ENCODE measurements at places on chromosomes 1 and 21.

DNA sequence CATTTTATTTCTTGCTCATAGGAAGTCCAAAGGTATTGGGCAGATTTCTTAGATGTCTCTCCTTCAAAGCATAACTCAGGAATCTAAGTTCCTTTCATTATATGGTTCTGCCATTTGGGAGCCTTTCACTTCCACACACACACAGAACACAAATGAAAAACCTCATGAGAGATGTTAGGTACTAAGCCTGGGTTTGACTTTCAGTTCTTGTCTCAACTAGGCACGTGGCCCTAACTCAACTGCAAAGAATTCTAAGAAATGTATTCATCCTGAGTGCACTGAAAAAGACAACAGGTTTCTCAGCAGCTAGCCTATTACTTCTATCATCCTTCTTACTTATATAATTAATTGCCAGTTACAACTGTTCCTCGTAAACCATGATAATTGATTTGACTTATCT, 190.0 kb upstream of the SAMSN1 start:
- peak; percentile 7 for DNase-seq

DNA sequence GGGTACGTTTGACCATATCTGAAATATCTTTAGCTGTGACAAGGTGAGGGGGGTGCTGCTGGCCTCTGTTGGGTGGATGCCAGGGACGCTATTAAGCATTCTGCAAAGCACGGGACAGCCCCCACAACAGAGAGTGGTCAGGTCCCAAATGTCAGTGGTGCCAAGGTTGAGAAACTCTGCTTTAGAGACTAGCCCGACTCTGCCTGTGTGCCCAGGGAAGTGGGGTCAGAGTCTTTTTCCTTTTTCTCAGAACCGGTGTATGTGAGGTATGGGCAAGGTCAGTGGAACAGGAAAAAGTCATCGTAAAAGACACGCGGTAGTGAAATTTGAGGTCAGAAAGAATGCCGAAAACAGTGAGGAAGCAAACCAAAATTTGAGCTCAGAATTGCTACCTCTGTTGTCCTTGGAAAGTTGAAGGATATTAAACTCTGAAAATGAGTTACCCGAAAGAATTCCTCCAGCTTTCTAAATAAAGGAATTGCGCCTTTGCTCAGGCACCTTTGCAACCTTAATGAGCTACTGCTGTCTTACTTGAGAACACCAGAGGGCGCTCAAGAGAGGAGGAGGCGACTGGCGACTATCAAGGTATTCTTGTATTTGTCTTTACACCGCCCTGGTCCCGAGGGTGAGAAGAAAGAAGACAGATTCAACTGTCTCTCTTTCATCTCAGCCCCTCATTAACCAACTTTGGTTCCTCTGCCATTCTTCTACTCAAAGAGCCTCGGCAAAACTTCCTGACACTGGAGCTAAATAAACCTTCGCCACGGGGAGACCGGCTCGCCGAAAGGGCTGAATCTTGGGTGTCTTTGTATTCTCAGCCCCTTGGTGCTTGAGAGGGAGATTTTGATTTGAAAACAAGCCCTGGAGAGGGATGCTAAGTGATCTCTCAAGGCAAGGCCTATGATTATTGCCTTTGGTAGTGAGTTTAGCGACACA, 85.4 kb upstream of the OLIG2 start:
- peak; percentile 80 for DNase-seq

- no peak for DNase-seq
These were observed 65.7 kb upstream of the MORC3 start for GRCh38 chr21:36254106-36254941.

- DNase-seq = no peak
These were observed 51.1 kb downstream of the GLIS1 start for GRCh38 chr1:53687901-53688300.

DNA sequence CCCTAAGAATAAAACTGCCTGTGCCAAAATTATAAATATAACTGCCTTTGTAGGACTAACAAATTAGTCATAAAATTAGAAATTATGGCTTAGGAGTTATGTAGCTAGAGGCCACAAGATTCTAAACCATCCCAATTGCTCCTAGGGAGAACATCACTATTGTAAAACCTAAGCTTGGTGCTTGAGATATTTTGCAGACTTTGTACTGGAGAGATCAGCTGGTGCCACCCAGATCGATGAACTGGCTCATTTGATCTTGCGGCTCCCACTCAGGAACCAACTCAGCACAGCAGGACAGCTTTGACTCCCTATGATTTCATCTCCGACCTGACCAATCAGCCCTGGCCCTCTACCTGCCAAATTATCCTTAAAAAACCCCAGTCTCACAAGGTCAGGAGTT, 30.6 kb downstream of the HHAT start:
- no peak for DNase-seq

- DNase-seq = no peak
These were observed 474.6 kb downstream of the MATN1 start for GRCh38 chr1:30248774-30249173.

DNA sequence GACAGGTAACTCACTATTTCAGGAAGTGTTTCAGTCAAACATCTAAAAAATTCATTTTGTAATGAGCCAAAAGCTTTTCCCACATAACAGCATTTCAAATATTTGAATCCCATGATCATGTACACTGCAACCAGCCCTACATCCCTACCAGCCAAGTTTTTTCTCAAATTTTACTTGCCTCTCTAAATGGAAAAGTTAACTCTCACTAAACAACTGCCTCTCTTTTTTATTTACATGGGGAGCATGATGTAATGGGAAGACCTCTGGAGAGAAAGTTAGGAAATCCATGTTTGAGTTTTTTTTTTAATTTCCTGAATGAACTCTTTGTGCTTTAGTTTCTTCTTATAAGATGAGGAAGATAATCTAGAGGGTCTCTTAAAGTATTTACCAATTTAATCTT, 70.5 kb downstream of the TTLL7 start:
- DNase-seq = no peak

DNA sequence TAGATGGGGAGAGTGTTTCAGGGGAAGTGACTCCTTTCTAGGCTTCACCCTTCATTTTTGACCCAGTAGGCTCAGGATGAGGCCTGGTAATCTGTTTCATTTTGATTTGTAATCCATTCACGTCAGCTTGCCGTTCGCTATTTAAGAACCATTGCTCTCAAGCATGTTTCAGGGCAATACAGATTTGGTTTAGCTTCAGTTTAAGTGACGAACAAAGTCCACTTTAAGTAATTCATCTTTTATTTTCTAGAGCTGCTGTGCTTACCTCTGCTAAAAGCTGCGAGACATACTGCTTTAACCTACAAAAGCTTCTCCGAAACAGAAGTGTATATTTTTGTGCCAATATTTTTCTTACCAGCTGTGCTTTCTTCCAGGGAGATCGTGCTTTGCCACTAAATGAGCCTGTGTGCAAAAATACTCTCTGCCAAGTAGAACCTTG, 8.9 kb upstream of the FMO3 start:
- DNase-seq = no peak

DNA sequence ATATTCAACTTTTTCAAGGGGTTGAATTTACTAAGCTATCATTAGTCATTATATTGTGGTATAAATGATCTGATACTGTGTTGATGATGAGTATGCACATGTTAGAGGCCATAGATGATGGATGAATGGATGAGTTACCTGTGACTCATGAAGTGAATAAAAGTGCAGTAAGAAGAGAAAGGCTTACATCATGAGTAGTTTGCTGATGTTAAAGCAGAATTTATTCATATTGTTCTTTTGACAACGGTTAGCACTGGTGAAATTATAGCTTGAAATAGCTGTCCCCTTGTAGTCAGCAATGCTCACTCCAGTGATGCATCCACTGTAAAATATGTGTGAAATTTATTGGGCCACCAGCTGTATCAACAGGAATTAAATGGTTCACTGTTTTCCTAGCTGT, 541.0 kb upstream of the ZRANB2 start:
- DNase-seq = no peak

GRCh38 chr1:178091986-178092745, 1.7 kb upstream of the RASAL2 start:
- DNase-seq = no peak

All from hematopoietic multipotent progenitor cell treated with erythropoietin and hydrocortisone succinate and interleukin-3 and kit ligand, for 4 days (in vitro differentiated cells).